ENCODE measurements at places on chromosomes 13 and 19.

GRCh38 chr19:48443731-48444128, 2.1 kb upstream of the GRWD1 start:
- no peak for DNase-seq

- peak; percentile 61 for DNase-seq
These were observed 71.4 kb downstream of the ALOX5AP start for GRCh38 chr13:30806784-30807183.

DNA sequence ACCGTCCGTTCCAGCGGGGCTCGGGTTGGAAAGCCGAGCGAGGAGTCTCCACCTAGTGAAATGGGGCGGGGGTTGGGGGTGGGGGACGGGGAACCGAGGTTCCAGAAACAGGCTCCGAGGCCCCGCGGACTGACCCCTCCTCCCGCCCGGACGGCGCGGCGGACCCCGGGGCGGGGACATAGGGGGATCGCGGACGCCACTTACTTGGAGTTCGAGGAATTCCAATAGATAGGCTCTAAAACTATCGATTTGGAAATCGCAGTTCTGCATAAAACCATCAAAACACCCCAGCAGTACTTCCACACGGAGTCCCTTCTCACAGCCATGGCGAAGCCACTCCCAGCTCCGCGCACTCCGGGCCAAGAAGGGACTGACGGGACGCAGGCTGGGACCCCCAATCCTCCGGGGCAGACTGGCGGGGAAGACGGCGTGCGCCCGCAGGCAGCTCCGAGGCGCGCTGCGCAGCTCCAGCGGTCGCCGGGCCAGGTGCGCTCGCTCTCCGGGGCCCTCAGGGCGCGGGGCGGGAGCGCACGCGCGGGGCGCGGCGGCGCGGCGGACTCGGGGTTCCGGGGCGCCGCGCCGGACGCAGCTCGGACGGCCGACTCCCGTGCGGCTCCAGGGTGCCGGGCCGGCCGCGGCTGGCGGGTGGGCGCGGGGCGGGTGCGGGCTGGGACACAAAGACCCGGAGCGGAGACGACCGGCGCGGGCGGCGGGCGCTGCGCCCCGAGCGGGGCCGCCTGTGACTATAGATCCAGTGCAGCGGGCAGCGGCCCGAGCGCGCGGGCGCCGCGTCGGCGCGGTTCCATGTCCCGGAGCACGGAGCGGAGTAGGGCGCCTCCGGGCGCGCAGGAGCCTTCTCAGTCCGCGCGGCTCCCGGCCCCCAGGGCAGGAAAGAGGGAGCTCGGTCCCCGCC, 567 bp downstream of the EFNB2 start:
- no peak for DNase-seq

GRCh38 chr19:17172624-17173345, 42.4 kb upstream of the USE1 start:
- no peak for DNase-seq

DNA sequence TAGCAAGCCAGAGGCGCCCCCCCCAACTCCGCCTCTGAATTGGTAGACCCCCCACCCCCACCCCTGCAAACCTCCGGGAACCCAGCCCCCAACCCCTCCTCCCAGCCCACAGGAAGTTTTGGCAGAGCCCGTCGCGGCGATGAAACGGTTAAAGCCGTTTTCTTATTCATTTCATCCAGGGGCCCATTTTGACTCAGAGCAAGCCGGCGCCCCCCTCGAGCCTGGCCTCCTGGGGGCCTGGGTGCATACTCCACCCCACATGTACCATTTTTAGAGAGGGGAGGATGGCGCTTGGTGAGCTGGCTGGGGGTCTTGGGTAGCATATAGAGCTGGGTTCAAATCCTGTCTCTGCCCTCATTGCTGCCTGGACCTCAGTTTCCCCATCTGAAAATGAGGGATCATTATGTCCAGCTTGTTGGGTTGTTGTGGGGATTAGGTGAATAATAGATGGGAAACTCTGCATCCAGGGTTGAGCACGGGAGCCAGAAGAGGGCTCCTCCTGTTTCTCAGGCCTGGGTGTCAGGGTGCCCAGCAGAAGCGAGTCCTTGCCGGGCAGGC, 7.9 kb upstream of the JUNB start:
- DNase-seq: no peak

GRCh38 chr13:26502826-26503225, 54.7 kb upstream of the WASF3 start:
- no peak for DNase-seq

GRCh38 chr13:27783111-27783510, 9.2 kb upstream of the GSX1 start:
- no peak for DNase-seq

- DNase-seq: no peak
These were observed 23.4 kb downstream of the FAM124A start for GRCh38 chr13:51245583-51245982.

DNA sequence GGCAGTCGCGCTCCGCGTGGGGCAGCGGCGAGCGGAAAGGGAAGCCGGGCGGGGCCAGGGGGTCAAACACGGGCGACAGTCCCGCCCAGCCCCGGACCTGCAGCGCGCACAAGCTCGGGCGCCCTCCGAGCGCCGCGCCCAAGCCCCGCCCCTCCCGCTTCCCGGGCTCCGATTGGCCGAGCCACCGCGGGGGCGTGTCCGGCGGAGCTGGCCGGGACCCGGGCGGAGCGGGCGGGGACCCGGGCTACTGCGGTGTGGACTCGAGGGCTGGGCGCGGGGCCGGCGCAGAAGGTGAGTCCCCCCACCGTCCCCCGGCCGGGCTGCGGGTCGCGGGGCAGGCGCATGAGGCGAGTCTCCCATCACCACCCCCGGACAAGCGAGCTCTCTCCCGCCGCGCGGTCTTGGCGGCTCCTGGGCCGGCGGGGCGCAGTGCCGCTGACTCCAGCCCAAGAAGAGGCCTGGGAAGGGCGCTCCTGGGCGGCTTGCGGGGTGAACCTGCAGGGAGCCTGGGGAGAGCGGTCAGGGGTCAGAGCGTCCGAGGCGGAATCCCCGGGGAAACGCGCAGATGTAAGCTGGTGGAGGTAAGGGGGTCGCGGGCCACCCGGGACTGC, at the start of gene PLEKHF1:
Gene PLEKHF1 (plus strand): TSS at position 247 of the 611 bp plus-strand sequence. CDS start 8,379 bp downstream, outside the sequence.
- peak; percentile 67 for DNase-seq

GRCh38 chr19:49924004-49924880, 4.8 kb upstream of the ATF5 start:
- no peak for DNase-seq

DNA sequence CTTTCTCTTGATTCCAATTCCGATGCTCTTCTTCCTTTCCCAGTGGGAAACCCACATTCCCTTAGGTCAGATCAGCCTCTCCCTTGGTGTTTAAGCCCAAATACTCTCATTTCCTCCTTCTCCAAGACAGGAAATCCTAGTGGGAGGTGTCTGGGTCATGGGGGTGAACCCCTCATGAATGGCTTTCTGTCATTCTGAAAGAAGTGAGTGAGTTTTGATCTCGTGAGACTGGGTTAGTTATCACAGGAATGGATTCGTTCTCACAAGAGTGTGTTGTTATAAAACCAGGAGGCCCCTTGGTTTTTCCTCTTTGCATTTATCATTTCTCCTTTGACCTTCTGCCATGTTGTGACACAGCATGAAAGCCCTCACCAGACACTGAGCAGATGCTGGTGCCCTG, 76.2 kb upstream of the MTIF3 start:
- DNase-seq: no peak

- DNase-seq: no peak
These were observed 87.9 kb downstream of the LRCH1 start for GRCh38 chr13:46640843-46641242.
